Hematopoietic multipotent progenitor cell treated with erythropoietin and hydrocortisone succinate and interleukin-3 and kit ligand, for 4 days (in vitro differentiated cells): ENCODE measurements at places on chromosomes 5 and 9.
A peak's percentile ranks its signal among the peaks of the same experiment; 100 is the strongest.

DNA sequence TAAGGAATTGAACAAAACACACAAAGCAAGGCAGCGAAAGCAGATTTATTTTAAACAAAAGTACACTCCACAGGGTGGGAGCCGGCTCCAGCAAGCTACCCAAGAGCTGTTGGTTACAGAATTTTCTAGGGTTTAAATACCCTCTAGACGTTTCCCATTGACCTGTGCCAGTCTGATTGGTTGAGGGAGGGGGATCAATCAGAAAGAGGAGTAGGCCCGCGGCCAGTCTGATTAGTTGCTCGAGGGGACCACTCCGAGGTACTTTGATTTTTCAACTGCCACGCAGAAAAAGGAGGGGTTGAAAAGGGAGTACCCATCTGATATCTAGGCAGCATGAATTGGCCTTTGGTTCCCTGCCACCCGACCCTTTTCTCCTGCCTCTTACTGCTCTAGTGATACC lies 998 bp downstream of the SRP19 start:
- DNase-seq: no peak

DNA sequence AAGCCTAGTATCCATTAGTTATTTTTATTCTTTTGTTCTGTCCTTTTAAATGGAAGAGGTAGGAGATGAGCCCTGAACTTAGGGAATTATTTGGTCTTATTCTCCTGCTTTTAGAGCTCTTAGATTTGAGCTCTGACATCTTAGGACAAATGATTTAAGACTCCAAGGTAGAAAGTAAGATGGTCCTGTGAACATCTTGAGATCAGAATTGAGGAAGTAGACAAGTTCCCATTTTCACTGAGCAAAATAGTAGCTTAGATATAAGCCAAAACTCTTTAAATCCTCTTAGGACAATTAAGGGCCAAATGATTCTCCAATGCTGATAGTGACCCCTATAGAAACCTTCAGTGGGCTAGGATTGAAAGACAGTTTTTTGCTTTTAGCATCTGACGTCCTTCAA lies 53.0 kb upstream of the RUSC2 start:
- peak; percentile 32 for DNase-seq

DNA sequence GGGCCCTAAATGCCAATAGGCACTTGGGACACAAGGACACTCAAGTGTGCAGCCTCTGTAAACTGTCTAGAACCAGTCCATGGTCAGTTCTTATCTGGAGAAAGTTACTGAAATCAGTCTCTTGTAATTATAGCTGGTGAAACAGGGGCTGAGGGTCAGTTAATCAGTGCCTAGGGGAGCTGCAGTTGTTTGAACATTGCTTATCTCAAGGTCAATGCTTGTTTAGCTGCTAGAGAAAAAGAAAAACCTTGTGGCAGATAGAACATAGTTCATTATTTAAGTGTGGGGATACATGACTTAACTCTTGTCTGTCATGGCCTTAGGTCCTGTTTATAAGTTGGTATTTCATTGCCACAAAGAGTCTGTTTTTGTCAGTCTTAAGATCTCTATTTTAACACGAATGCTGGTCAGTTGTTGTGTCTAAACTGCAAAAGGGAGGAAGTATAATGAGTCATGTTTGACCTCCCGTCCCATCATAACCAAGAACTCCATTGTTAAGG lies 108.0 kb downstream of the STARD4 start:
- DNase-seq: no peak

DNA sequence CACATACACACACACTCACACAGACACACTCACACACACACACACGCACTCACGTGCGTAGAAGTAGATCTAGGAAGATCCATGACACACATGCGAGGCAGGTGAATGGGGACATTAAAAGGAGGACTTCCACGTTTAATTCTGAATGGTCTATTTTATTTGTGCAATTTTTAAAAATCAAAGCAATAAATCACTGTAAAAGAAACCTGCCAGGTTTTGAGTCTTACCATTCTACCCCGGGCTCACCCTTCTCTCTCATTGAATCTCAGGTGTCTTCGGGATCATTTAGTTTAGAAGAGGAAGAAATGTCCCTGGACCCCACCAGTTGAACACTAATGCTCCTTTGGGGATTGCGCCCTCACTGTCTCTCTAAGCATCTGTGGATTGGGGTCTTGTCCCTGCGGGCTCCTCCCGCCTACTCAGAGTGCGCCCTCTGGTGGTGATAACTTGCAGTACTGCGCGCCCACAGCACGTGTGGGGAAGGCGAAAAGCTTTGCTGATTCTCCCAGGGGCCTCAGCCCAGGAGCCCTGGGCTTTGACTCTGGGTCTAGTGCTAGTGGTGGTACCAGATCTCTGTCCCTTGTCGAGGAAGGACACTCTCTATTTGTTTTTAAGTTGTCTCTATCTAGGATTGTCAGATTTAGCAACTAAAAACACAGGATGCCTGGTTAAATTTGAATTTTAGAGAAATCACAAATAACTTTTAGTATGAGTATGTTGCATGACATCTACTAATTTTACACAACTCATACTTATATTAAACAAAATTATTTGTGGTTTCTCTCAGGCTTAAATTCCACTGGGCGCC lies 34.8 kb downstream of the BOD1 start:
- peak; percentile 70 for DNase-seq

GRCh38 chr5:145294331-145294730 lies 540.8 kb downstream of the PRELID2 start:
- no peak for DNase-seq

DNA sequence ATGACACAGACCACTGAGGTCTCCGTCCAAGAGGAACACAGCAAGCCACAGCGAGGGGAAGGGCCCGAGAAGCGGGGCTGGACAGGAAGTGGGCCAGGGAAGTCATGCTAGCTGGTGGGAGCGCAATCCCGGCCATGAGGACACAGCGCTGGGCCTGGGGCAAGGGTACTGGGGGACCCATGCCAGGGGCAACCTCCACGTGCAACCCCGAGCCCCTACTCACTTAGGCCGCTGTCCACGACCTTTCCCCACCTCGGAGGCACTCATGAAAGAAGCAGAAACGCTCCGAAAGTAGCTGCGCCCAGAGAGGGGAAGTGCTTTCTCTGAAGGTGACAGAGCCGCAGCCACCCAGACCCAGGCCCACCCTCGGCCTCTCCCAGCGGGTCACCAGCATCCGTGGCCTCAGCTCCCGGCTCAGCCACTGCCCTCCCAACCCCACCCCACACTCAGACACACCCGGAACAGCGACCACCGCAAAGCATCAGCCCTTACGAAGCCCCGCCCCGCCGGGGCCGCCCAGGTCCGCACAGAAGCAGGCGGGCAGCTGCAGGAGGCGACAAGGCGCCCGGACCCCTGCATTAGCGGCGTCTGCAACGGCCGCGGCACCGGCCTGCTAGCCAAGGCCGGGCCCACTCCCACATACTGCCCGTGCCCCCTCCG lies 782 bp downstream of the BICD2 start:
- peak; percentile 82 for DNase-seq

DNA sequence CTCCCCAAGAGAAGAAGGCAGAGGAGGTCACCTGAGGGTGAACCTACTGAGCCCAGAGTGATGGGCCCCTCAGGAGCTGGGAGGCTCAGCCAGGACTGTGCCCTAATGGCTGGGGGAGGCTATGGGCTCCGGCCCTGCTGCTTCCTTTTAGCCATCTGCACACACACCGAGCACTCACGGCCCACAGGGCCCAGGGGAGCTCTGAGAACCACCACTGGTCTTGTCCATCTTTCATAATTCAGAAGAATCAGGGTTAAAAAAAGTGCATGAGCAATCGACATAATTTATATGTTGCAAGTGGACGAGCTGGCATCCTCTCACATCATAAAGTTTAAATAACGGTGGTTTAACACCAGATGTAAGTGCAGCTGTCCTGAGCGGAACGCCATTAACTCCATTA lies 162.1 kb downstream of the FSTL4 start:
- DNase-seq: no peak

DNA sequence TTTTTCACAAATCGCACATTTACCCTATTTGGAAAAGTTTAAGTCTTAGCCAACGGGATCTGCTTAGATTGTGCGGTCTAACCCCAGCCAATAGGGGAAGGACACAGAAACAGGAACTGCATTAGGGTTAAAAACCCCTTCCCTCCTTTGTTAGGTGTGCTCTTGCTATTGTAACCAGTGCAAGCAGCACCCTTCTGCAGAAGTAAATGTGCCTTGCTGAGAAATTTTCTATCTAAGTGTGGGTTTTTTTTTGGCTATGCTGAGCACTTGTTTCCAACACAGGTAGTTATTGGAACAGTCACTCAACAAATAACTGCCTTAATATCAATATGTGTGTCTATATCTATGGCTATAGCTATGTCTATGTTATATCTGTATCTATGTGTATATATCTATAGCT lies 190.0 kb downstream of the TRIM32 start:
- no peak for DNase-seq

DNA sequence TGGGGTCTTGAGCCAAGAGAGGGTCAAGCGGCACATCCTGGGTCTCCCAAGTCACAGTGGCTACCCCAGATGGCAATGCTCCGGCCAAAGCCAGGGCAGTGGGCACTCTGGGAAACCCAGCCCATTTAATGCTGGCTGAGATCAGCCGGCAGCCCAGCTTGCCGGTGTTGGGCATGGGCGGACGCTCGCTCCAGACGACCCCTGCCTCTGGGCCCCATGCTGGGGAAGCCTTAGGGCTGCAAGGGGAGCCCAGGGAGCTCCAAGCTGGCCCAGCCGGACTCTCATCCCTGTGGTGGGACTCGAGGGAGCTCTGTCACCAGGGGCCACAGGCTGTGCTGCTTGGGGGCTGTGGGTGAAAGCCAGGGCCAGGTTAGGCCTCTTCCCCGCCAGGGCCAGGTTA lies 5.9 kb upstream of the CARD9 start:
- no peak for DNase-seq

DNA sequence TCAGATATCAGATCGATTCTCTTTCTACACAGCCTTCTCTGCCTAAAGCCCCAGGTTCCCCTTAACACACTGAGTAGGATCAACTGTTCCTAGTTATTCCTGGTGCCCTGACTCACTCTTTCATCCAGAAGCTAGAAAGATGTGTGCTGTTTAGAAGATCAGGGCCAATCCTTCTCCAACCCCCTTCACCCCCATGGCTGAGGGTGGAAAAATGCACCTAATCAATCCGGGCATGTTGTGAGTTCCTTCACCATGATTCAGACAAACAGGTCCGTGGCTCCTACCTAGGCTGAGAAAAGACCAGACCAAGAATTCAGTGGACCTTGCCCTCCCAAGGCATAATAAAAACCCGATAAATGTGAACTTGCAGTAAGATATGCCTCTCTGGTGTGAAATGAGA lies 85.4 kb upstream of the EQTN start:
- DNase-seq: no peak

- DNase-seq: no peak
These were observed 115.8 kb downstream of the NUDT12 start for GRCh38 chr5:103446813-103447212.

DNA sequence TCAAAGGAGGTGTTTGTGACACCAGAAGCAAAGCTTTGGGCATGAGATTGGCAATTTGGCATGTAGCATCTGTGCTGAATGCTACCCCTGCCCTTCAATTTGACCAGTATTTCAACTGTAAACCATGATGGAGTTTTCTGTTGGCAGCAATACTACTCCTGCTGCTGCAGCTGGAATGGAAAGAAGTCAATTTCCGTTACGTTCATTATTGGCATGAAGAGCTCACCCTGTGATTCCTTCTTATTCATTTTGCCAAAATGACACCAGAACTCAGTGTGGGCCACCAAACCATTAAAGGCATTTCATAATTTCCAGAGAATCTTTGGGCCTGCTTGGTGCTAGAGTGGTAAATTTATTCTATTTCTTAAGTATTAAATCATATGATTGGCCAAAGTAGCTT lies 433.1 kb upstream of the DMAC1 start:
- no peak for DNase-seq

DNA sequence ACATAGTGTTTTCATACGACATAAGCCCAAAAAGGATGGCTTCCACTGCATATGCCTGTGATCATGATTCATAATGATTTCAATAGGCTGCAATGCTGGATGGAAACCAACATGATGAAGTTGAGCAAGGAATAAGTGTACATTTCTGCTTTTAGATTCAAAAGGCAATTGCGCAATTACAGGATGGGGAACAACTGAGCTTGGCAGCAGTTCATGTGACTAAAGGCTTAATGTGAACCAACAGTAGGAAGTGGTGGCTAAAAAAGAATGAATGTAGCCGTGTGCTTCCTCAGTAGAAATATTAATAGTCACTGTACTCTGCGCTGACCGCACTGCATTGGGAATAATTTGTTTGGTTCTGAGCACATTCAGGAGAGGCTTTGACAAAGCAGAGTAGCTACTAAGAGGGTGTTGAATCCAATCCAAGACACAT lies 51.2 kb downstream of the SLC1A3 start:
- peak; percentile 94 for DNase-seq

DNA sequence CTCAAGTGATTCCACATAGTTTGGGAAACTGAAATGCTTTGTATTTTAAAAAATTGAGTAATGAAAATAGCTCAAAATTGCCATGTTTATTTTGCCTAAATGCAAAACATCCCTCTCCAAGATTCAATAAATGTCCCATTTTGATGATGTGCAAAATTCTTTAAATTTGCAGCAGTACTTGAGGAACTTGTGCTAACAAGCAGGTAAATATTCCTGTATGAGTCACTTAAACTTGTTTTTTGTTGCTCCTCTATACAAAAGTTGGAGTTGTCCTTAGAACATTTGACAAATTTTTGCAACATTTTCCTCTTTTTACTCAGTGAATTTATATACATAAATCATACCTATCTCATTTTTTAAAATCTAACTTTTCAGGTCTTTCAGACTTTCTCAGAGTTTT lies 280.2 kb downstream of the CDH12 start:
- DNase-seq: no peak

DNA sequence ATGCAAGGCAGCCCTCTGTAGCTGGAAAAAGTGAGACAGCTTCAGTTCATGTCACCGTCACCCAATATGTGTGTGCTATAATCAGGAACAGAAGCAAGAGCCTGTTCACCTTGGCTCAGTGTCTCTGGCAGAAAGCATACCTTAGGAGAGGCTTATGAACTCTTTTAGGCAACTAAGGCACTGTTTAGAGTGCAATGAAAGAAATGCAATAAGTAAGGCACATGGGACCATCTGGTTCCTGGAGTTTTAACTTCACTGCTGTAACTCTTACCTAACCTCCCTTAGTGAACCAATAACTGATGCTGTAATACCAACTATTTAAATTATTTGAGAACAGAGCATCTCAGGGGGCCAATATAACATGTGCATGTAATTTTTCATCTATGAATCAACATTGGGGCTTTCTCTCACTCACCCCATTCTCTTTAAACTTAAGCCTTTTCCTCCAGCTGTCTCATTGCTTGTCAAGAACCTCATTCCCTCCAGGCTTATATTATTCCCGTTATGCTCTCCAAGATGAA lies 32.4 kb downstream of the C9 start:
- no peak for DNase-seq

- peak; percentile 18 for DNase-seq
These were observed 147.9 kb upstream of the VCAN start for GRCh38 chr5:83323557-83324180.

DNA sequence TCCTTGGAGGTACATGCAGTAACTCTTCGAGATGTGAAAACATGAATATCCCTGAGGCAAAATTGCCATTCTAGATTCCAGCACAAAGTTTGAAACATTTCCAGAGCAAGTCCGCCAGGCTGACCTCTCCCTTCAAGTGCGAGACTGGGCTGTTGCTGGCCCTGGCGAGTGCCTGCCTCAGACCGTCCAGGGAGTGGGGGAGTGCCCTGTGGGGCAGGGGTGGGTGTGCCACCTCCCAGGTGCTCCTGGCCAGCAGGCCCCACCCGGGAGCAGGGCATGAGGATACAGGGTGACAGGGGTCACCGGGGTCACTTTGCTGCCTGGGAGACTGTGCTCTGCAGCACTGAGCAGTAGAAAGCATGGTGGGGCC lies 199.9 kb downstream of the AOPEP start:
- DNase-seq: no peak
